ENCODE measurements at places on chromosomes 5 and 9. TPM values are rescaled to one million over a fixed set of nuclear protein-coding genes. Genes with fewer than 3 reads are reported as not detected.

GRCh38 chr9:116549061-116549664 lies 137.9 kb upstream of the TRIM32 start:
- no peaks in the 10 kb centered on the region for H3K4me1 ChIP-seq
- no peaks in the 10 kb centered on the region for H3K36me3 ChIP-seq
- H3K27ac ChIP-seq, result no peak overlapping the region
- DNase-seq, result no peak
- no peak overlapping the region for H3K4me3 ChIP-seq

LCN15 gene
- total RNA-seq, result not detected

- H3K36me3 ChIP-seq, result no peaks in the 10 kb centered on the region
- H3K4me1 ChIP-seq, result peaks cover 18% of the 10 kb centered on the region
- no peak for DNase-seq
- H3K27ac ChIP-seq, result no peak overlapping the region
- peaks cover 3% of the 10 kb centered on the region for H3K27me3 ChIP-seq
These were observed 590 bp downstream of the ENTPD2 start for GRCh38 chr9:137052998-137053943.

KCNV2 gene
- total RNA-seq, result not detected

BTNL8 gene
- not detected for total RNA-seq

DNA sequence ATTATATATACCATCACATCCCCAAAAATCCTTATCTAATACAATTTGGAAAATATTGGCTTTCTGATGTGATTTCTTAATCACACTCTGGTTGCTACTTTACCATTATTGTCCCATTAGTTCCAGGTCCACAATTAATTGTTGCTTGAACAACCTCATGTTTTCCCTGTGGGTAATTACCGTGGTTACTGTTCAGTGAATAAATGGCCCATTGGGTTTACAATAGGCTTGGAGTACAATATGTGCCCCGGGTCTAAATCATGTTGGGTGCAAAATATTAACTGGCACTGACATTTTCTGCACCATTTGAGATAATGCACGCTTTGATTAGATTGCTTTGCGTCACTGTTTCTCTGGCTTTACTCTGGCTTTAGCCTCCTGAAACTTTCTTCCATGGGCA lies 163.7 kb downstream of the GABBR2 start:
- H3K36me3 ChIP-seq, result no peaks in the 10 kb centered on the region
- H3K4me1 ChIP-seq, result no peaks in the 10 kb centered on the region
- H3K27me3 ChIP-seq, result no peaks in the 10 kb centered on the region
- no peak overlapping the region for H3K27ac ChIP-seq

Data from CD4-positive, CD25-positive, alpha-beta regulatory T cell (primary cell).